Activated CD4-positive, alpha-beta T cell treated with anti-CD3 and anti-CD28 coated beads, Interleukin-2, amount 10 ng/mL, durations not matched to agents 7 days and 5 days (primary cell): ENCODE measurements at places on chromosomes 2 and 18.
A peak's percentile ranks its signal among the peaks of the same experiment; 100 is the strongest.

- no peak for DNase-seq
Observed at GRCh38 chr2:65522922-65523321, 90.5 kb upstream of the SPRED2 start.

DNA sequence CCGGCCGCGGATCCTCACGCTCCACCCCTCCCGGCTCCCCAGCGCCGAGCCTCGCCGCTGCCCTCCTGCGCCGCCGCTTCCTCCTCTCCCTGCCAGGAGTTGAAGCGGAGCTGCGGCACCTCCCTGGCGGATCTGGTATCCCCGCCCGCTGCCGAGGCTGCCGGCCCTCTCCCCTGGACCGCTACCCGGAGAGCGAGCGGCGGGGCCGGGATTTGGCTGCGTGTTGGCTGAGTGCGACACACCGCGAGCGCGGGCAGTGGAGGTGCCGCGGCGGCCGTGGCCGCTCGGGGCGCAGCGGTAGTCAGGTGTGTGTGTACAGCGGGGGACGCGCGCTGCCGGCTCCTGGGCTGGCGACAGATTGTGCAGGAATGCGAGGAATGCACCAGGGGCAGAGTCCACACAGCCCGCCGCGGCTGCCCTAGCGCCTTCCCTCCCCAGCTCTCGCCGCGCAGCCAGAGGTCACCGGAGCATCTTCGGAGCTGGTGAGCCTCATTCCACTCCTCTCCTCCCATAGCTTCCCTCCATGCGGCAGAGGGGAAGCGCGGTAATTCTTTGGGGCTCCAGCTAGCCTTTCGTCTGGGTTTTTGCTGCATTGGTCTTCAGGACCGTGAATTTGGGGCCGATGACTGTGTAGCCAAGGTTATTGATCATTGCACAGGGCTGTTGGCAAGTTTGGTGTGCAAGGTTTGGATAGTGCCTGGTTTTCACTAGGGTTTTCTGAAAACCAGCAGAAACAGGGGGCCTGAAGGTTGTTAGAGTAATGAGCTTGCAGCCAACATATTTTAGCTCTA is 1.3 kb downstream of the PKP4 start:
- peak; percentile 57 for DNase-seq

- no peak for DNase-seq
Observed at GRCh38 chr2:119290859-119291587, 67.4 kb downstream of the STEAP3 start.

DNA sequence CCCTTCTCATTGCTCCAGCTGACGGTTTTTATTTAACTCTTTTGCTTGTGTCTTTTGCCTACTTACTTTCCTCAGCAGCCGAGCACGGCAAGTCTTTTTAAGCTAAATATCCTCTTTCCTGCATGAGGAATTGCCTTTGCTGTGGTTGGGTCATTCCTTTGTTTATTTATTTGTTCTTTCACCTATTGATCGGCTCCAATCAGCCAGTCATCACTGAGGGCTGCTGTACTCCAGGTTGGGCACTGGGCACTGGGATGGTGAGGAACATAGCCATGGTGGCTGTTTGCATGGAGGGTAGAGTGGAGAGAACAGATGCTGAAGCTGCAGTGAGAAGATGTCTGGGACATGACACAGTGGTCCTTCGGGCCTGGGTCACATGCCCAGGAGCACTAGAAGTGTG is 105.2 kb downstream of the CTIF start:
- DNase-seq: no peak

GRCh38 chr2:41958775-41959174 is 89.0 kb upstream of the PKDCC start:
- no peak for DNase-seq

GRCh38 chr2:46857871-46858701 is 57.5 kb downstream of the MCFD2 start:
- no peak for DNase-seq

GRCh38 chr18:49618742-49619681 is 57.2 kb downstream of the LIPG start:
- no peak for DNase-seq

GRCh38 chr2:234970477-234970882 is 18.7 kb downstream of the SH3BP4 start:
- no peak for DNase-seq

GRCh38 chr2:75506101-75506697 is 54.5 kb downstream of the EVA1A start:
- no peak for DNase-seq

DNA sequence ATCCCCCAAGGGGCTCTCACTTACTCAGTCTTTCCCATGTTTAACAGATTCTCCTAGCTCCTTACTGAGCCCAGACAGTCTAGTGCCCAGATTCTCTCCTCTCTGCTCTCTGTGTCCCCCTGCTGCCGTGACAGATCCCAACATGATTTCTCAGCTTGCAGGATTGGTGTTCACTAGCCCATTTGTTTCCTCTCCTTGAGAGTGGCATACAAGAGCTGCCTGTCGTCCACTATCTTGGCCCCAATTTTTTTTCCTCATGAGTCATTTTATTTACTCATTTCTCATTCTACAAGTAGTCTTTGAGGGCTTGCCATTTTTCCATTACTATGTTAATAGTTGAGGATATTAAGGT is 199.9 kb upstream of the FN1 start:
- DNase-seq: no peak

DNA sequence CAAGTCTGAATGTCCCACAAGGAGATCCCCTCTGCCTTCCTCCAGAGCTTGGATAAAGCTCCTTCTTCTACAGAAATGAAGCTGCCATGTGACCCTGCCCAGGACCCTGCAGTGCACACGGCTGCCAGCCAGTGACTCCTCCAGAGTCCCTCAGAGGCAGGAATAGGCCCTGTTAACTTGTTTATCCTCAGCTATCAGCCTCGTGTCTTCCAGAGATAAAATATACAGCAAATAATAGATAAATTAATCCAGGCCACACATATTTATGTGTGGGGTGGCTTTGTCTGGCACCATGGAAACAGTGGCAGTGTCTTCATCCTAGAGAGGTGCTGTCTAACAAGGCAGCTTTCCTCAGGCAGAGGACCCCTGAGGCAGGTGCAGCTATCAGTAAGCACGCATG is 66.7 kb downstream of the TMEM18 start:
- no peak for DNase-seq

GRCh38 chr18:41809652-41810051 is 145.4 kb upstream of the PIK3C3 start:
- DNase-seq: no peak

- DNase-seq: peak; percentile 59
Observed at GRCh38 chr18:903701-904100, 970 bp upstream of the ADCYAP1 start.

- no peak for DNase-seq
Observed at GRCh38 chr18:50509012-50509411, 50.9 kb upstream of the MAPK4 start.

GRCh38 chr2:73091164-73091563 is 19.7 kb upstream of the SFXN5 start:
- DNase-seq: no peak

DNA sequence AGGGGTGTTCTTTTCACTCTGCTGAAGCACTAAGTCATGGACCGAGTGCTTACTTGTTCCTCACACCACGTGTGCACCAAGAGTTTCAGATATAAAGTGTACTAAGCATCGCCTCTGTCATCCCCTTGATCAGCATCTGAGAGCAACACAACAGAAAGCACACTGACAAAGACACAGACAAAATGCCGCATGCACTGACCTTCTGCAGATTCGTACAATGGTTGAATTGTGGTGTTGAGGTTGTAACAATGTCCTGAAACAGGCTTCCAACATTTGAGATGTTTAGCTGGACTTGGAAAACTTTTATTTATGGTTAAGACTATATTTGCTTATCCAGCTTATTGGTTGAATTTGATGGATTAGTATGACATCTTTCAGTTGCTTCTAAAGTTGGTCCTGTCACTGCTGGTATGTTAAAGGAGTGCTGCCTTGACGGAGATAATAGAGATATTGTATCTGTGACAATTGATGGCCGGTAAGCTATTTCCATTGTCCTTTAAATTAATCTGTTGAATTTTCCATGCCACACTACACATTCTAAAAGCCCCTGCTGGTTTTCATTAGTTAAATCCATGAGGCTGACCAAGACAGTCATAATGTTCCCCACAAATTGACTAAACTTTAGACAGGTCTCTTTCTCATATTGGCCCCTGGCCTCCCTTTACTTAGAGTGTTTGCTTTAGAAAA is 99.9 kb downstream of the CBLN2 start:
- no peak for DNase-seq

- no peak for DNase-seq
Observed at GRCh38 chr2:128504246-128505149, 185.8 kb upstream of the HS6ST1 start.

DNA sequence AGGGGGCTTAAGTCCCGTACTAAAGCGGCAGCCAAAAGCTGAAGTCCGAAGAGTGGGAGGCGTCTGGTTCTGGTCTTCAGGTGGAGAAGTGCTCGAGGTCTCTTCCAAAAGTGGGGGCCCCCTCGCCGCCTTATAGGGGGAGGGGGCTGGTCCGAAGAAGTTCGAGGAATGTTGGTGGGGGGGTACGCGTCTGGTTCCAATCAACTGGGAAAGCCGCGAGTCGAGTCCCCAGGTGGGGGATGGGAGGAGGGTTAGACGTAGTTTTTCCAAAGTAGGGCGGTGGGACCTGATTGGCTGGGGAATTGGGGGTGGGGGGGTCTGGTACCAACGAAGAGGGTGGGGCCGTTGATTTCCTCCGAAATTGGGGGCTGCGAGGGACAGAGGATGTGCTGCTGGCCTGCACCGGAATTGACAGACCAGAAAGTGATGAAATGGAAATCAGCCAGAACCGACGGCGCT is 594 bp downstream of the ITM2C start:
- DNase-seq: no peak

- no peak for DNase-seq
Observed at GRCh38 chr2:151907286-151908203, 79.3 kb upstream of the ARL5A start.

GRCh38 chr2:20533993-20534622 is 87.2 kb downstream of the RHOB start:
- no peak for DNase-seq

- no peak for DNase-seq
Observed at GRCh38 chr2:157319795-157320194, 5.8 kb downstream of the ERMN start.

DNA sequence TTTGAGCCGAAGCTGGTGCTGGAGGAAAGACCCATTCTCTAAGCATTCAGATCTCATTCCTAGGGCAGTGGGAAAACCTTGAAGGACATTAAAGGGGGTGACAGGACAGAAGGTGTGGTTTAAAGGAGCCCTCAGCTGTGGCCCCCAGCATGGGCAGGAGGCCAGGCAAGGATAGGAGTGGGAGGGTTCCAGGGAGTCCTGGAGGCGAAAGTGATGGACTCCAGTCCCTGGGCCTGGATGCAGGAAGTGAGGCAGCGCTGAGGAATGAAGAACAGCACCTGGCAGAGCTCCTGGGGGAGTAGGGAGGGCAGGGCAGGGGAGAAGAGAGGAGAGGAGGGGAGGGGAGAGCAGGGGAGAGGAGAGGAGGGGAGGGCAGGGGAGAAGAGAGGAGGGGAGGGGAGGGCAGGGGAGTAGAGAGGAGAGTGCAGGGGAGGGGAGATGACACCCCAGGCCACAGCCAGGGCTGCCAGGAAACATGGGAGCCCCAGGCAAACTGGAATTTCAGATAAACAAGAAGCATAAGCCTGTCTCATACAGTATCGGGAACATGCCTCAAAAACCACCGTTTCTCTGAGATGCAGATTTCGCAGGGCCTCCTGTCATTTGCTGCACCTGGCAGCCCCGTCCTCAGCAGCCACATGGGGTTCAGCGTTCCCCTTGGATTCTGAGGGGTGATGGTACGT is 5.7 kb downstream of the RAMP1 start:
- DNase-seq: no peak

DNA sequence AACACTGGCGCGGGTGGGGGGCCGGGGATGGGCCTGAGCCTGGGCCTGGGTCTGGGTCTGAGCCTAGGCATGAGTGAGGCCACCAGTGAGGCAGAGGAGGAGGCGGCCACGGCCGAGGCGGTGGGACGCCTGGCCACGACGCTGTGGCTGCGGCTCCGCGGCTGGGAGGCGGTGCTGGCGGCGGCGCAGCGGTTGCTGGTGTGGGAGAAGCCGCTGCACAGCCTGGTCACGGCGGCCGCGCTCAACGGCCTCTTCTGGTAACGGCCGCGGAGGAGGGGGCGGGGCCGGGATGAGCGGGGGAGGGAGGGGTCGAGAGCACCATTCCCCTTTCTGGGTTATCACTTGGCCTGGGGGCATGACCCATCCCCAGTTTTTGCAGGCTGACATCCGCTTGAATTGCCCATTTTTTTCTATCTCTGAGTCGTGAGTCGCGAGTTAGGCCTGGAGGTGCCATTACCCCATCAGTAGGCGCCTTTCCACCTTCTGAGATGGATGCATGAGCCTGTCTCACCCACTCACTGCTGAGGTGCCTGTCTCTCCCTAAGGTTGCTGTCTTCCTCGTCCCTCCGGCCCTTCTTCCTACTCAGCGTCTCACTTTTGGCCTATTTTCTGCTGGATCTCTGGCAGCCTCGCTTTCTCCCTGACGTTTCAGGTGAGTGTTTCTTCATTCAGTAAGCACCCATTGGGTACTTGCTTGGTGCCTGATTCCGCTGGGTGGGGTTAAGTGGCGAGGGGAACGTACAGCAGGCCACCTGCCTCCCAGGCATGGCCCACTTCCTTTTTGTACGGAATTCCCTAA is 501 bp downstream of the RETREG2 start:
- peak; percentile 44 for DNase-seq

- DNase-seq: no peak
Observed at GRCh38 chr18:22643731-22644130, 226.0 kb upstream of the CTAGE1 start.
